ENCODE measurements at places on chromosomes 2 and 18.

DNA sequence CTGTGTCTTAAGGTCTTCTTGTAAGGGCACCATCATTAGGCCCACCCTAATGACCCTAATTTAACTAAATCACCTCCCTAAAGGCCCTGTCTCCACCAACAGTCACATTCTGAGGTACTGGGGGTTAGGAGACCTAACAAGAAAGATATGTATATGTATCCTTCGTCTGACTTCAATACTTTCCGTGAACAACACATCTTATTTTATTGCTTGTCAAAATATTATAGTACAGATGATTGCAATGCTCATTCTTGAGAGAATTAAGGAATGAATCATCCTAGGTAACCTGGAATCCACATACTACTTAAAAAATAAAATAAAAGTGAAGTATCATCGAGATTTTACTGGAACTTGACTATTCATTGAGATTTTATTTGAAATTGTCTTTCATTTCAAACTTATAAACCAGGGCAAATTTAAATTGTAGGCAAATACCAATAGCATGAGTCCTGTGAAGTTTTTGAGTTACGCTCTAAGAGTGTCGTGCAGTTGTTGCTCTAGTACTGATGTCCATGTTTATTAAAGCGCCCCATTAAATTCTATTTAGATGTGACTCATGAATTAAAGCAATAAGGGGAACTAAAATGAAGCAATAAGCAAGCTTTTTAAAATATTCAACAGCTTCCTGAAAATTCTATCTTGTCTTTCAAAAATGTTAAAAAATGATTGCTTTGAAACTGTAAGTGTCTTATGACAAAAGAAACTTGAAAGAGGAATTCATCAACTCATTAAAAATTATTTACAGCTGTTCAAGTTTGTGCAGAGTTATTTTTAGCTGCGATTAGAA is 40.0 kb downstream of the CCDC102B start:
- no peak for DNase-seq

GRCh38 chr2:168510125-168510756 is 54.2 kb downstream of the CERS6 start:
- DNase-seq = no peak

DNA sequence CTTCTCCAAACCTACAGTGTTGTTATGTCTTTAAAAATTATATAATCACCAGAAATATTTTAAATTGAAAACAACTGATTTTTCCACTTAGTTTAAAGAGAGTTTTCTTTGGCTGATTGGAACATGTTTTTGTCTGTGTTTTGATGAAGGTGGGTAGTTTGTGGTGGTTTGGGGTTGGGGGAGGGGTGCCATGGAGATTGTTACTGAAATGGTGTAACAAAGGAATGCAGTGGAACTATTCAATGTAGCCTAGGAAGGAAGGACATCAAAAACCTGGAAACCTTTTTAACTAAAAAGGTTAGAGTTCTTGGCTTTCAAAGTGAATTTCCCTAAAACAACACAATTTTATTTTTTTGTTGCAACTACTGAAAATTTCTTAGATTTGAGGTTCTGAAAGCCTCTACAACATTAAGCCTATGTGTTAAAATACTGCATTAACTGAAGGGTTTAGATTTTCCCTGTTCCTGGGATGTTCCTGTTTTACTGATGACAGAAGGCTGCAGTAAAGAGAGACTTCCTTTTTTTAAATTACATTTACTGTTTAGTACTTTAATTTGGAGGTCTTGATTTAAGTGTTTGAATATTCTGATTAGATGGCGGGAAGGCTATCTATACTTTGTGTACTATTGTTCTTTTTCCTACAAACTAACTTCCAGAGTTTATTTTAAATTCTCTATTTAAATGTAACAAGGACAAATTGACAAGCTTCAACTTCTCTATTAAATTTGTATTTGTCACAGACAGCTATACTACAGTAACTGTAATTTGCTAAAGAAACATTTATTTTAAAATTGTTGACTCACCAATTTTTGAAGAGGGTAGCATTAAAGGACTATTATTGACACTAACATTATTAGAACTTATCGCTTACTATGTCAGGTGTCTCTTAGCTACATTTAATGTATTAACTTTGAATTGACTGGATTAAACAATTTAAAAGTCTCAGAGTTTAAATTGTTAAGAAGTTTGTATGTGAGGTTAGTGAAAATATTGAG is 87.7 kb downstream of the LIMS1 start:
- no peak for DNase-seq

GRCh38 chr2:186562209-186562578 is 27.7 kb upstream of the ITGAV start:
- DNase-seq = no peak

GRCh38 chr2:69620870-69621269 is 22.7 kb downstream of the AAK1 start:
- DNase-seq = no peak

DNA sequence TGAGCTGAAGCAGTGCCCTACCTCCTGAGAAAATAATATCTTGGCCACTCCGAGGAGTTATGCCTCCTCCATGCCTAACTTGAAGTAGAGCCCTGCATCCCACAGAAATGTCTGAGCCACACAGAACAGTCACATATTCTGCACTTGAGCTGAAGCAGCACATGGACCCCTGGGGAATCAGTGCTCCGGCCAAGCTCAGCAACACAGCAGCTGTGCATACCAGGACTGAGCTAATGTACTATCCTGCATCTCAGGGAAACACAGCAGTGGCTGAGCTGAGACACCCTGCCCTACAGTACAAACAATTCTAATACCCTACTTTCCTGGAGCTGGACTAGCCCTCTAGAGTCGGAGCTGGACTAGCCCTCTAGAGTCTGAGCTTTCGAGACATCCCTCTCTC is 166.9 kb downstream of the ZNF516 start:
- no peak for DNase-seq

- DNase-seq = no peak
Measured at GRCh38 chr2:64273524-64274398, 129.5 kb upstream of the PELI1 start.

GRCh38 chr2:27024188-27024587 is 8.6 kb upstream of the TMEM214 start:
- DNase-seq = no peak

DNA sequence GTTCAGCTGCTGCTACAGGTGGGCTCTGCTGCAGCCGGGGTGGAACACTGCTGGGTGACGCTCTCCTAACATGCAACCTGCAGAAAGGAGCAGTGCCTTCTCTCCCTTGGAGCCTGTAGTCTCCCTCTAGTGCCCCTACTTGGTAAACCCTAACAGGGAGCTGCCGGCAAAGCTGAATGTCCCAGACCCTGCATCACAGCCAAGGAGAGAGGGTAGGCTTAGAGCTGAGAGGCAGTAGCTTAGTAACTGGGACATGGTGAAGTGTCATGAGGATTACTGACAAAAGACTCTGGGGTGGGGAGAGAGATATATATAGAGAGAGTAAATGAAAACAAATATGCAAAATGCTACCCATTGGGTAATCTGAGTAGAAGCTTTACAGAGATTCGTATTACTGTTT is 9.9 kb downstream of the NCAPH start:
- DNase-seq = no peak

- DNase-seq = no peak
Measured at GRCh38 chr2:193847991-193848390, 1653.3 kb upstream of the TMEFF2 start.

GRCh38 chr2:191066197-191066918 is 52.4 kb upstream of the STAT1 start:
- no peak for DNase-seq

- DNase-seq = no peak
Measured at GRCh38 chr2:69163109-69163508, 150.1 kb downstream of the ANTXR1 start.

GRCh38 chr2:227881866-227882517 is 10.6 kb downstream of the DAW1 start:
- DNase-seq = no peak

GRCh38 chr2:233912691-233913423 is 4.3 kb upstream of the TRPM8 start:
- DNase-seq = peak; percentile 31

GRCh38 chr18:23716516-23716915 is 27.3 kb downstream of the LAMA3 start:
- no peak for DNase-seq

GRCh38 chr2:19772981-19773380 is 128.8 kb downstream of the TTC32 start:
- DNase-seq = no peak

- no peak for DNase-seq
Measured at GRCh38 chr18:61348230-61348629, 15.0 kb downstream of the CDH20 start.

GRCh38 chr18:44130376-44130942 is 550.2 kb upstream of the SETBP1 start:
- DNase-seq = peak; percentile 9

DNA sequence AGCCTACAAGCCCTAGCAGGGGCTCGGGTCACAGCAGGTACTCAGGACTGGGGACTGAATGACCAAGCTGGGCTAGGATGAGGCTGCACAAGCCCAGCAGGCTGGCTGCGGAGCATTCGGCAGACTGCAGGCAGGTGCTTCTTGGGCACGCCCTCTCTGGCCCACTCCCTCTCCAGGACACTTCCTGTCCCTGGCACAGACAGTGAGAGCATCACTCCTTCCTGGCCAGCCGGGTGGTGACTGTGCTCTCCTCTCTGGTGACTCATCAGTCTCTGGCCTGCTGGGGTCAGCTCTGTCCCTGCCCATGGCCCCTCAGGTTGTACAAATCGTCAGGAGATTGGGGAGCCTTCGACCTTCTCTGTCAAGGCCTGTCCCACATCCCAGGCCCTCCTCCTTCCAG is 22.5 kb downstream of the C1QL2 start:
- no peak for DNase-seq

DNA sequence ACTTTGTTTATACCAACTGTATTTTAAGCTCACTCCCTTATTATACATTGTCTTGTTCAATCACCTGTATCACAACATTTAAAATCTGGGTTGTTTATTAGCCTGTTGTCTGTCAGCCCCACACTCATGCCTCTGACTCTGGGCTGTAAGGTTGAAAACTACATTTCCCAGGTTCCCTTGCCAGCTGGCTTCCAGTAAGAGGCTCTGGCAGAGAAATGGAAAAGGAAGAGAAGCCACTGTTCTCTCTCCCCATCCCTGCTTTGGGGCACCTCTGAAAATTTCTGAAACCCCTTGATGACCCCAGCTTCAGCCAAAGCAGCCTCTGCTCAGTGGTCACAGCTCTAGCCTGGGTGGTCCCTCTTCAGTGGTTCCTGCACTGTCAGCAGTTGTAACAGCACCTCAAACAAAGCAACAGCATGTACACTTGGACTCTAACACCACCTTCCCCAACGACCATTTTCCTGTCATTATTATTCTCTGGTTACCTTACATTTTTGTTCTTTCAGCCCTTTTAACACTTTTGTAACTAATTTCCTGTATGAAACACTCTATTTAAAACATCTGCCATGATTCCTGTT is 108.9 kb upstream of the LGALSL start:
- no peak for DNase-seq

GRCh38 chr2:143451642-143452281 is 322.5 kb downstream of the ARHGAP15 start:
- DNase-seq = no peak

DNA sequence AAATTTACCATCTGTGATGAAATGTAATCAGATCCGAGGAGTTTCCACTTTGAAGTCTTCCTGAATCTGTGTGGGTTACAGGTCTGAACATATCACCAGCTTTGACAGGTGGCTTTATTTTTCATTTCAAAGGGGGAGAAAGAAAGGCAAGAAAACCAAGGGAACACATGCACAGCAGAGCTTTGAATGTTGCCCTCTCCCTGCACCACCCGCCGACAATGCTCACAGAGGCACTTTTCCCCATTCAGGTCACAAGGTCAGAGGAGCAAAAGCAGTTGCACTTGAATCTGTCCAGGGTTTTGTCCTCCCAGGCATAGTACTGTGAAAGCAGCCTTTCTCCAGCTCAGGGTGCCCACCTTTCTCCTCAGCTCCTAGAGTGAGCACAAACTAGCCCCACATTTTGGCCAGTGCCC is 130.2 kb downstream of the OSR1 start:
- DNase-seq = no peak

- DNase-seq = no peak
Measured at GRCh38 chr2:16059393-16060016, 119.2 kb downstream of the MYCN start.

GRCh38 chr2:118852605-118853128 is 5.2 kb upstream of the EN1 start:
- no peak for DNase-seq

DNA sequence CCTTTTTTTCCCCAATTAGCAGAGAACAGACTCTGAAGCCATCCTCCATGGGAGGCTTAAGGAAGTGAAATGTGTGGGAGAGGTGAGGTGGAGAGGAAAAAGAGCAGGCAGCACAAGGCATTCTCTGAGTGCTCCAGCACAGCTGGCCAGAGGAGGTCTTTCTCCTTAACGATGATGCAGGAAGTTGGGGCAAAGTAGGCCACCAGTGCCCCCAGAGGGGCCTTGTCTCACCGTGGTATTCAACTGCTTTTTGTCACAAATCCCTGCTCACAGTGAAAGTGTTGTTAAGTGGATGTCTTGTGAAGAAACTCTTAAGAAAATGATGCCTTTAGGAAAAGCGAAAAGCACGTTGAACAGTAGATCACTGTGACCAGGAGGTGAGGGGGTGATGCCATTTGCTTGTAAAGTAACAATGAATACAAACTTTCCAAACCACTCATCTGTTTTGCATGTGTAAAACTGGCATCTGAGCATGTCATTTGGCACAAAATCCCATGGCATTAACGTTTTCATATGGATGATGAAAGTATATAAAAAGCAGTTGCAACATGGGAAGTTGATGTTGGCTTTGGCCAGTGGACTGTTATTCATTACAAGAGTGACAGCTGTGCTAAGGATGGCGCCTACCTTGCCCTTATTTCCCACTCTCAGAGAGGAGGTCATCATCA is 49.2 kb upstream of the CDC42EP3 start:
- DNase-seq = no peak

GRCh38 chr2:176096986-176097819 is 2.4 kb upstream of the HOXD12 start:
- peak; percentile 96 for DNase-seq

DNA sequence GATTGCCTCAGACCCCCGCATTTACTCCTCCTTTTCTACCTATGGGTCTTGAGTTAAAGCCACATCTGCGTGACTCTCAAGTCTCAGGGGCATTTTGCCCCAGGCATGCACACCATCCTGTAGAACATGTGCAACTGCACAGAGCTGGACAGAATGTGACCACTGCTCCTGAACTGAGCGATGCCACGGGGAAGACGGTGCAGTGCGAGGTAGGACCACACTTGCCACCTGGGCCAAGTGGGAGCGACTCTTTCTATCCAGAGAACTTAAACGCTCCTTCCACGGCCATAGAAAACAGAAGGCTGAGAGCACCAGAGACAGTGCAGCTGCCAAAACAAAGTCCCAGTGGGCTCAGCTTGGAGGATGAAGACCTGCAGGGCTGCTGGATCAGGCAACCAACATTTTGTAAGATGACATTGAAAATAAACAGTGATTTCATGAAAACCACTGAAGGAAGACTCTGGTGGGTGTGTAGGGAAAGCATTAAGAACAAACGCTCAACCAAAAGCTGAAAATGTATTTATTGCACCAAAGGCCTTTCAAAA is 149.0 kb upstream of the HDAC4 start:
- DNase-seq = no peak

DNA sequence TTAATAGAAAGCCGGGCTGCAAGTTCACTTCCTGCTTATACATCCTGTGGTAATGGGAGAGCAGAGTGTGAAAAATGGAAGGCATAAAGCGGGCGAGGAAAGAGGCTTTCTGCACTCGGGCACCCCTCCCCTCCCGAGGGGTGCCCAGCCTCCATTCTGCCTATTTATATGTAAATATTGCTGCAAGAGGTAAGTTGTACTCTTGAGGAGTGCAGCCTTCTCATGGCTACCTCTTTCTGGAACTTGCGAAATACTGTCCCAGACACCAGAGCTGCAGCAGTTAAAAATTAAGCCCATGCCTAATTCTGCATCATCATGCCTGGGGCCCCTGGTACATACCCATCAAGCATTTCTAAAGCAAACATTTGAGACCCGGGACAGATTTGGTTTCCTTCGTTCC is 156.0 kb downstream of the GBX2 start:
- DNase-seq = peak; percentile 41

Data from HuH-7.5 (cell line).